ENCODE measurements at places on chromosomes 1 and 21.

- DNase-seq = no peak
Measured at GRCh38 chr1:225488676-225489075, 60.8 kb upstream of the LBR start.

- DNase-seq = no peak
Measured at GRCh38 chr1:53971718-53972117, 25.6 kb downstream of the LRRC42 start.

- DNase-seq = no peak
Measured at GRCh38 chr1:64328193-64328592, 124.8 kb downstream of the UBE2U start.

GRCh38 chr1:75733661-75734060, 9.2 kb downstream of the ACADM start:
- no peak for DNase-seq

- DNase-seq = no peak
Measured at GRCh38 chr1:23963617-23964234, 4.1 kb downstream of the PNRC2 start.

DNA sequence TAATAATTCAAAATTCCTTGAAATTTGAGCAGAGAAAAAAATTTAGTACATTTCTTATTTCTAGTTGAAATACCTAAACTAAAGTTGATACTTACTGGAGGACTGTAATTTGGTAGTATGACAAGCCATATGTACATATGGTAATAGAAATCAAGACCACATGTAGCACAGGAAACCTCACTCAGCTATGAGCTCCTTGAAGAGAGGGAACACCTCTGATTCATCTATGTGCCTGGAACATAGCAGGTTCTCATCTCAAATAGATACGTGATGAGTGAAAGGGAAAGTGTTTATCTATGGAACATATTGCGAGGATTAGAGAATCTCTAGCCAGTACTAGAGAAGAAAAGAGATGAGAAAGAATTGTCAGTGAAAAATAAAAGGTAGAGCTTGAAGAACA, 47.9 kb upstream of the GNG4 start:
- no peak for DNase-seq

DNA sequence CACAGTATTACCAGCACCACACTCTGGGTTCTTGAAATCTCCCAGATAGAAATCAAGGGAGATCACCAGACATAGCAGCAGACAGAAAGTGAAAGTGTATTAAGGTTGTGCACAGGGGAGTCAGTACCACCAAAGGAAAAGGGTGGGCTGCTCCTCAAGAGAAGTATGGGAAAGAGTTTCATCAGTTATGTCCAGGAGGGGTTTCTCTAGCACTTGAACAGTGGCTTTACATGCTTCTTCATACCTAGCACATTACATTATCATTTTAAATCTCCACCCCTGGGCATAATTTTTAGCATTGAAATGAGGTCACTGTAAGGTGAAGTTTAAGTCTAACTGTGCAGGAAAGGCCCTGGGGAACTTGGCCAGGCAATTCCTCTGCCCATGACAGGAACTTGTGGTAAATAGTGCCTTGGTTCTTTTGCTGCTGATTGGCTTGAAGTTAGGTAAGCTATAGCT, 601.0 kb downstream of the NUF2 start:
- no peak for DNase-seq

GRCh38 chr1:171476829-171477228, 8.5 kb upstream of the PRRC2C start:
- no peak for DNase-seq

DNA sequence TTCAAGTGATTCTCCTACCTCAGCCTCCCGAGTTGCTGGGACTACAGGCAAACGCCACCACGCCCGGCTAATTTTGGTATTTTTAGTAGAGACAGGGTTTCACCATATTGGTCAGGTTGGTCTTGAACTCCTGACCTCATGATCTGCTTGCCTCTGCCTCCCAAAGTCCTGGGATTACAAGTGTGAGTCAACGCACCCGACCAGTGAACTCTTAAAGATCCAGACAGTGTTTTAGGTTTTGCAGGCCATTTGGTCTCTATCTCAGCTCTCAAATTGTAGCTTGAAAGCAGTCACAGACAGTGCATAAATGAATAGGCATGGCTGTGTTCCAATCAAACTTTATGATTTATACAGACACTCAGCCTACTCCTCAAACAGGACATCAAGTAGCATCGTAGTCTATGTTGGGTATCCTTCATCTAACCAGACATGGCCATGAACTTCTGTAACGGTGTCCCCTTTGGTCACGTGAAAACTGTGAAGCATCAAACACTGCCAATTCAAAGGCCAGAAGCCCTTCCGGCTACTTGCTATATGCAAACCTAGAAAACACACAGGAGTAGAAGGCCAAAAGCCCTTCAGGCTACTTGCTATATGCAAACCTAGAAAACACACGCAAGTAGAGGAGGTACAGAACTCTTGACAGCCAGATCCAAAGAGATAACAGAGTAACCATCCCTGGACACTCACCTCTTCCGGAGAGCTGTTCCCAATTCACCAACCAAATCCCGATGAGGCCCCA, 3.1 kb downstream of the FUCA1 start:
- no peak for DNase-seq

DNA sequence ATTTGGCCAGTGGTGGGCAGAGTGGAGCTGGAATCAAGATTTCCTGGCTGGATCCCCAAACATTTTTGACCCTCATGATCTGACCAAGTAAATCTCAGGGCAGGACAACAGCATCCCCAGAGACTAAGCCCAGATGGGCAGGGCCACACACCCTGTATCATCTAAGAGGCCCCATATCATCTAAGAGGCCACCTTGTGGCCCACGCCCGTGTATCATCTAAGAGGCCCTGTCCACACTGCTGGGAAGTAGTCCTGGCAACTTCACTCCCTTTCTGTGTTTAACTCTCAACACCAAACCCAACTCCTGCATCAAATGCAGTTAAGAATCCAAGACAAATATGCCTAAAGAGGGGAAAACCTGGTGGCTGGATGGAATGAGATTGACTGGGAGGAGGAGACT, 81.6 kb upstream of the SSX2IP start:
- DNase-seq = no peak
